ENCODE measurements at places on chromosomes 5 and 9.

GRCh38 chr9:34552606-34552981 lies 29.8 kb upstream of the ENHO start:
- no peak for DNase-seq

DNA sequence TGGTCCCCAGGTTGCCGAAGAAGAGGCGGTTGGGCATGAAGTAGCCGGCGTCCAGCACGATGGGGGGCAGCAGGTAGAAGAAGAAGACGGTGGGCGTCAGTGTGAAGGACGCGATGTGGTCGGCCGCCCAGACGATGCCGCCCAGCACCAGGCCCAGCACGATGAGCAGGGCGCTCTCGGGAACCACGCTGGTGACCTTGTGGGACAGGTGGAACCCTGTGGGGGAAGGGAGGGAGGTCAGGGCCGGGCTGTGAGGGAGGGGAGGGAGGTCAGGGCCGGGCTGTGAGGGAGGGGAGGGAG lies 32.4 kb downstream of the SLC9A3 start:
- DNase-seq, result no peak

GRCh38 chr5:68528821-68529273 lies 313.3 kb downstream of the PIK3R1 start:
- no peak for DNase-seq

DNA sequence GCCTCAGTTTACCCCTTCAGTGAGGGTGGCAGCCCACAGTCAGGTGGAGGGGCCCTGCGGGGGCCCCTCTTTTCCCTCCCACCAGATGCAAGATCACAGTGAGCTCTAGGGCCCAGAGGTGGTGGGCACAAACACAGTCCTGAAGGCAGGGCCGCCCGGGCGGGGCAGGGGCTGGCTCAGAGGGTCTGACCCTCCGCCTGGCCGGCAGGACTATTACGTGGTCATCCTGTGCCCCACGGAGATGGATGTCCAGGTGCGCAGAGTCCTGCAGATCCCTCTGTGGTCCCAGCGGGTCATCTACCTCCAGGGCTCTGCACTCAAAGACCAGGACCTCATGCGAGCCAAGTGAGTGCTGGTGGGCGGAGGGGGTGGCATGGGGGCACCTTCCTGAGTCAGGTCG lies 63.4 kb downstream of the KCNT1 start:
- DNase-seq, result no peak

DNA sequence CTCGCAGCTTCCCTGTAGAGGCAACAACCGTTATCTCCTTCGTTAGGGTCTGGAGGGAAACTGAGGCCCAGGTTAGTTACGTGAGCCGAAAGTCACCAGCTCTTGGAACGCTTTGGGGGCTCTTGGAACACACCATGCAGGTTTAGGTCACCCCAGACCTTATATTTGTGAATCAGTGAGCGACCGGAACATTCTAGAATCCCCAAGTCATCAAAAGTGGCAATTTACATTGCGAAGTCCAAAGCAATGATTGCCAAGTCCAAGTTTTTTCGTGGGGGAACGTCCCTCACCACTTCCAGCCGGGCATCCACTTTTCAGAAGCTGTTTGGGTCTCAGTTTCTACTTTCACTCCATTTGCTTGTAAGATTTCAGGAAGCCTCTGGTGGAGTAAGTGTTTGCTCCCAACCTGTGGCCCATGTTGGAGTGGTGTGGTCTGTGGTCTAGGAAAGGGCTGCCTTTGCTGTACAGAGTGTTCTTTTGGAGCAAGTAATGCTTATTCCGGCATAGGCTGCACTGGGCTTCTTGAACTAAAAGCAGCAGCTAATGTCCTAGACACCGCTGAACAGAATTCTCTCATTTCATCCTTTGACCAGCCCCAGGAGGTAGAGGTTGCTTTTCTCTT lies 32.8 kb upstream of the SPRY4 start:
- peak; percentile 3 for DNase-seq

DNA sequence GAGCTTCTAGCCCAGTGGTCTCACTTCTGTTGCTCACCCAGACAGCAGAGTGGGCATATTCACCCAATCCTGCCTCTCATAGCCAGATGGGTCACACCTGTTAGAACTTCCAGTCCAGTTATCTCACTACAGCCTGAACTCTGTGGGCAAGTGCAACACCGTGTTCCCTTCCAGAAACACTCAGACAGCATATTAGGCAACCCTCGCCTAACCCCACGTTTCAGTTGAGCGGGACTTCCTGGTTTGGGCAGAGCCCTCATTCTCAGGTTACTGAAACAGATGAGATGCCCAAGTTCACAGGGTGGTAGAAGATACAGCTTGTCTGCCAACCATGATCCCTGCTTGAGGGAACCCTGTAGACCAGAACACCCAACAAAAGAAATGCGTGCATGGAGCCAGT lies 538.2 kb downstream of the CYLC2 start:
- no peak for DNase-seq

DNA sequence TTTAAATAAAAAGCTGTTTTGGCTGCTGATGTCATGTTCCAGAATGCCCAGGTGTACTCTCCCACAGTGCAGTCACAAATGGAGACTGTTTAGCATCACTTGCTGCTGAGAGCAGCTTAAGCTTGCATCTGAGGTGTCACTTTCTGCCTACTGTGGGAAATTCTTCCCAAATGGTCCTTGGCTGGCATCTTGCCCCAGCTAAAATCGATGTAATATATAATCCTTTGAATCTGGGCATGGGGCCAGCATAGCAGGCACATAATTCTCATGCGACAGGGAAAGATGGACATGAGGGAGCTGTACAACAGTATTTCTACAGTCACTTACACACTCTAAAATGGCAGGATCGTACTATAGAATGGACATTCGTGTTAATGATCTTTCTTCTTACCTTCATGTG lies 144.3 kb downstream of the MACIR start:
- no peak for DNase-seq

DNA sequence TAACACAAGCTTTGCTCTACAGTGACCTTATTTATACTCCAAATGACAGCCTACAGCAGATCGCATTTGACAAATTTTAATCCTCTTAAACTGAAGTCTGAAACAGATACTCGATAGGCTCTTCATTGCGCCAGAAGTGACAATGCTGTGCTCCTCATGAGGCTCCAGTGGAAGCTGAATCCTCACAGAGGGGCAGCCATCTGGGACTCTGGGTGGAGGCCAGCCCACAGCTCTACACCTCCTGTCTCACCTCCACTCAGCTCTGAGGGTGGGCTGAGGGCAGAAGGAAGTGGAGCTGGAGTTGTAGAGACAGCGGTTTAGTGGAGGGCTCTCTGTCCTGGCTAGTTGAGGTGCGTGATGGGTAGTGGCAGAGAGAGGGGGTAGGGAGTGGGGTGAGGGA lies 283.3 kb upstream of the ANKRD55 start:
- DNase-seq, result no peak

- DNase-seq, result no peak
Observed at GRCh38 chr9:3189113-3189861, 336.5 kb downstream of the RFX3 start.

DNA sequence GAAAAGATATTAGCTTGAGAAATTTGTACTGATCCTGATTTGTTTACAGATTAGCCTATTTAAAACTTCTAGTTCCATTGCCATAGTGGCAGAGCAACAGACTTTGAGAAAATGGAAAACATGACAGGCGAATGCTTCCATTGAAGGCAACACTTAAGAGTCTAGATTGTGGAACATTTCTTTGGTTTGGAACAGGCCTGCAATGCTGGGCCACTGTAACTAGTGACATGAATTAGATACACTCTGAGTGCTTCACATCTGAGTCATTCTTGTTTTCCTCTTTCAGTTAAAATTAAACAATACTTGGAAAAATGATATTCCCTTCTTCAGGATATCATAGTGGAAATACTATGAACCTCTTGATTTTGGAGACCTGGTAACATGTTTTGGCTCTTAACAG lies 453.6 kb upstream of the TUSC1 start:
- DNase-seq, result no peak

GRCh38 chr9:81661339-81661738 lies 28.0 kb downstream of the TLE1 start:
- DNase-seq, result no peak

GRCh38 chr5:141320225-141321169 lies at the start of gene TAF7:
Gene TAF7, minus strand, starts transcription at chr5:141320784. Its CDS starts 740 bp downstream, at chr5:141320044.
- peak; percentile 87 for DNase-seq

GRCh38 chr5:78573318-78573717 lies 75.3 kb downstream of the LHFPL2 start:
- no peak for DNase-seq

DNA sequence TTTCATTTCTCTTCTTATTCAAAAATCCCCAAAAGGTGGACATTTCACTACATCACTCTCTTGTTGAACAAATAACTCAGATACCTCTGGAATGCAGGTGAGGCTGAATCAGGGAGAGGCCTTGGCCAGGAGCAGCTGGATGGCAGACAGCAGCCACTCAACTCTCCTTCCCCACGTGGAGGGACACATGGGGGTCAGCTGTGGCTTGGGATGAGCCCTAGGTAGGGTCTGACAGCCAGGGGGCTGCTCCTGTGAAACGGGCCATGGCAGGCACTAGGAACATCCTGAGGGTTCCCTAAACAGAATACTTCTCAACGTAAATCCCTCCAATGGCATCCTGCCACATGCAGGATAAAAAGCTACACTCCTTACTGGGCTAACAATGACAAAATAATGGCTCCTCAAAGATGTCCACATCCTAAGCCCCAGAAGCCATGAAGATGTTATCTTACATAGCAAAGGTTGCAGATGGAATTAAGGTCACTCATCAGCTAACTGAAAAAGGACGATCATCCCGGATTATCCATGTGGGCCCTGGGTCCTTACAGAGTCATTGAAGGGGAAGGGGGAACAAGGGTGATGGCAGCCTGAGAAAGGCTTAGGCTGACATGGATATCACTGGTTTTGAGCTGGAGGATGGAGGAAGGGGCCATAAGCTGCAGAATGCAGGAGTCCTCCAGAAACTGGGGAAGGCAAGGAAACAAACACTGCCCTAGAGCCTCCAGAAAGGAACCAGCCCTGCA lies 31.4 kb upstream of the S1PR3 start:
- DNase-seq, result no peak

DNA sequence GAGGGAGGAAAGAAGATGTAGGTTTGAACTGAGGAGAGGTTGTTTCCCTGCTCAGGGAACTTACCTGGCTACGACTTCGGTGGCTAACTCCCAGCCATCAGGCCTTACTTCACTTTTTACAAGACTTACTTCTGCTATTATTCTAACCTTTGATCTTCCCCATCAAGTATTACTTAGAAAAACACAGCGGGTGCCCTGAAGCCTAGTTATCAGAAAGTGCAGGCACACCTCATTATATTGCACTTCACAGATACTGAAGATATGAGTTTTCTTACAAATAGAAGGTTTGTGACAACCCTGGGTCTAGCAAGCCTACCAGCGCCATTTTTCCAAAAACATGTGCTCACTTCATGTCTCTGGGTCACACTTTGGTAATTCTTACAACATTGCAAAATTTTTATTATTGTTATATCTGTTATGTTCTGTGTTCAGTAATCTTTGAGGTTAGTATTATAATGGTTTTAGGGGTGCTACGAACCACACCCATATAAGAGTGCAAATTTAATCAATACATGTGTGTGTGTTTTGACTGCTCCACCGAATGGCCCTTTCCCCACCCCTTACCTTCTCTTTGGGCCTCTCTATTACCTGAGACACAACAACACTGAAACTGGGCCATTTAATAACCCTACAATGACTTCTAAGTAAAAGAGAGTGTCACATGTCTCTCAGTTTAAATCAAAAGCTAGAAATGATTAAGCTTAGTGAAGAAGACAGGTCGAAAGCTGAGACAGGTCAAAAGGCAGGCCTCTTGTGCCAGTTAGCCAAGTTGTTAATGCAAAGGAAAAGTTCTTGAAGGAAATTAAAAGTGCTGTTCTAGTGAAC lies 2102.7 kb upstream of the WWC1 start:
- DNase-seq, result no peak

DNA sequence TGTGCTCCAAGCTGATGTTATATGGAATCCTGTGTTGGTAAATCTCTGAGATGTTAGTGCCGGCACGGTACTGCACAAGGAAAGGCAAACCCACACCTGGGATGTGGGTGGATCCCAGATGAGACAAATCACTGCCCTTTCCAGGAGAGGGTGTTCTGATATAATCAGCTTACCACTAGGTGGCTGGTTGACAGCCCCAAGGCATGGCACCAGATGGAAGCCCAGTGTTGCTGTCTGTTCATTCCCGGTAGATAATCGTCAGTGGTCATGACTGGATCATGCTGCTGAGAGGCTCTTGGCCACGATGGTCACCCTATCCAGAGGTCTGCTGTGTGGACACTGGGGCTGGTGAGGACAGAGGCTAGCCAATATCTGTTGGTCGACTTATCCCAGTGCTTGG lies 184.0 kb downstream of the CACNA1B start:
- DNase-seq, result no peak

DNA sequence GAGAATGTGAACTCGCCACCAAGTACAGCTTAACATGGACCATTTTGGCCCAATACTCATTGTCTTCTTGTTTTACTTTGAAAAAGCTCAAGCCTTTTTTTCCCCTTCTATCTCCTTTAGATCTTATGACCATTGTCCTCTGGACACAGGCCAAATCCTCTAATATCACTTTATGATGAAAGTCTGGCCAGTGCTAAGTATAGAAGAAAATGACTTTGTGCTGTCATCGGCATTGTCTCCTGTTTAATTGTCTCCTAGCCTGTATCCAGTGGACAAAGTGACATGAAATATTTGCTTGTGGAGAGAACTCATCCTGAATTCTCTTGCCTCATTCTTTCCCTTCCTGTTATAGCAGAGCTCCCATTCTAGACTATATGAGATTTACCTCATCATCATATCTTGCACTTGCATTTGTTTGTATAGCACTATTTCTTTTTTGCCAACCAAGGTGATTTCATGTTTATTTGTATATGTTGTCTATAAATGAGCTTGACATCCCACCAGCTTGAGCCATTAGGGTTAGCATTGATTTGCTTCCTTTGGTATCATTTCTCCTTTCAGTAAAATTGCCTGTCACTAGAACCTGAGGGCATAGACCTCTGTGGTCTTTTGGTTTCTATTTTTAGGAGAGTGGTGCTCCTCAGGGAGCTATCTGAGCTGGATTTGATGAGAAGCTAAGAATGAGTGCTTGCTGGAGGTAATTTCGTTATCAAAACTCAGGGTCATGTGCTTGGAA lies 18.8 kb upstream of the TNFAIP8 start:
- no peak for DNase-seq

- DNase-seq, result no peak
Observed at GRCh38 chr5:154390746-154391359, 54.9 kb upstream of the SAP30L start.

DNA sequence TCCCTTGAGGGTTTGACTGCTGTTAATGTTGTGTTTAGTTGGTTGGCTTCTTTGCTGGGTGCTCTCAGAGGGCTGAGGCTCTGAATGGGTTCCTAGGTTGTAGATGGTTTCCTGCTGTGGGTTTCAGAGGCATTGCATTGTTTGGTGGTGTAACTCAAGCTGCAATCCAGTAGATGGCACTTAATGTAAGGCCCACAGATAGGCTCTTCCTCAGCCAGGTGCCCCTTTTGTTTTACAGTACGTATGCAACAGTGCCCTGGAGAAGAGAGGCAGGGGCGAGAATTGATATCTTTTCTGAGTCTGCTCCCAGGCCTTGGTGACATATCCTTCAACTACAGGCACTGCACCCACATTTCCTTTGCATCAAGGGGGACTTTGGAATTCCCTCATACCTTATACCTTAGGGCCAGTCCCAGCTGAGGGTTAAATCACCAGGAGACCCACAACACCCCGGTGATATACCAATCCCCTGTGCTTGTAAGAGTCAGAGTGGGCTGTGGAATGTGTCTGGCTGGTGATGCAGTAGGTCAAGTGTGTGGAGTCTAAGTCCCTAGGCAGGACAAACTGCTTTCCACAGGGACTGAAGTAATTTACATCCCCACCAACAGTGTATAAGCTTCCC lies 7.0 kb upstream of the UGT3A2 start:
- no peak for DNase-seq

Measured in activated effector memory CD4-positive, alpha-beta T cell treated with Interleukin-2 at 50 U/mL for 16 hours (primary cell).